Naive thymus-derived CD8-positive, alpha-beta T cell (primary cell): ENCODE measurements at places on chromosomes 3 and 15. TPM values are rescaled to one million over a fixed set of nuclear protein-coding genes. Genes with fewer than 3 reads are reported as not detected.

Gene NRROS
- polyA plus RNA-seq, result 0.92 TPM

Gene C2CD4A
- not detected for polyA plus RNA-seq

DNA sequence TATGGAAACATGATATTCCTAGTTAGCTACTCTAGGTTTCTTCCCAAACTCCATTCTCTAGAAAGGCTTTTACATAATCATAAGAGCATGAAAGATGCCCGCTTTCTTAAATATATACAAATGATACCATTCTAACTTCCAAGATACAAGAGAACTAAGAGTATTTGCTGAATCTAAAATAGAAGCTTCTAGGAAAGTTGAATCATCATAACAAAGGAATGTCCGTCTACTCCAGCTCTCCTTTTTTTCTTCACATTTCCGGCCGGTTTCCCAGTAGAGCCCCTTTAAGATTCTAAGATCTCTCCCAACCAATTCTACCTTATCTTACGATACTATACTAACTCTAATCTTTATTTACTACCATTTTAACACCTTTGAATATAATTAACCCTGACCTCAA lies 60.1 kb downstream of the RAD18 start:
- no peak for DNase-seq

GRCh38 chr15:88385078-88385700 lies 82.0 kb downstream of the MRPL46 start:
- DNase-seq, result no peak

GRCh38 chr3:147119989-147120388 lies 286.4 kb downstream of the ZIC4 start:
- DNase-seq, result no peak

Gene ERICH6
- polyA plus RNA-seq, result 0.60 TPM

Gene MORC1
- not detected for polyA plus RNA-seq

- no peak for DNase-seq
Measured at GRCh38 chr3:15148614-15149013, 49.7 kb upstream of the RBSN start.

Gene BUB1B
- 0.54 TPM for polyA plus RNA-seq

Gene SST
- polyA plus RNA-seq, result not detected

DNA sequence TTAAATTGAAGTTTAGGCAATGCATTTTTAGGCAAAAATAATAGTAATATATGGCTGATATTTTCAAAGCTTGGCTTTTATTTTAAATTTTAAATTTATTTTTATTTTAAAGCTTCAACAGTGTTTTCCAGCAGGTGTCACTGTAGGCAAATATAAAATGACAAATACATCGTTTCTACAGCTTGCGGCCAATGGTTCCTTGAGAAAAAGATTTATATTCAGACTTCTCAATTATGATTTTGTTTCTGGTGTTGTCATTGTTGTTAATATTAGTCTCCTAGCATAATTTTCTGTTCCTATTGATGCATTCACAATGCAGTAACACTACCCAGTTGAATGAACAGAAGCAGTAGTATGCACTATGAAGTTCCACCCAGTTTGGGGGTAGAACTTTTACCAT lies 220.7 kb upstream of the DNAJC19 start:
- DNase-seq, result no peak

Gene CYP8B1
- not detected for polyA plus RNA-seq

Gene SYNPR
- polyA plus RNA-seq, result not detected

GRCh38 chr3:43330981-43331380 lies 44.6 kb downstream of the SNRK start:
- DNase-seq, result no peak

DNA sequence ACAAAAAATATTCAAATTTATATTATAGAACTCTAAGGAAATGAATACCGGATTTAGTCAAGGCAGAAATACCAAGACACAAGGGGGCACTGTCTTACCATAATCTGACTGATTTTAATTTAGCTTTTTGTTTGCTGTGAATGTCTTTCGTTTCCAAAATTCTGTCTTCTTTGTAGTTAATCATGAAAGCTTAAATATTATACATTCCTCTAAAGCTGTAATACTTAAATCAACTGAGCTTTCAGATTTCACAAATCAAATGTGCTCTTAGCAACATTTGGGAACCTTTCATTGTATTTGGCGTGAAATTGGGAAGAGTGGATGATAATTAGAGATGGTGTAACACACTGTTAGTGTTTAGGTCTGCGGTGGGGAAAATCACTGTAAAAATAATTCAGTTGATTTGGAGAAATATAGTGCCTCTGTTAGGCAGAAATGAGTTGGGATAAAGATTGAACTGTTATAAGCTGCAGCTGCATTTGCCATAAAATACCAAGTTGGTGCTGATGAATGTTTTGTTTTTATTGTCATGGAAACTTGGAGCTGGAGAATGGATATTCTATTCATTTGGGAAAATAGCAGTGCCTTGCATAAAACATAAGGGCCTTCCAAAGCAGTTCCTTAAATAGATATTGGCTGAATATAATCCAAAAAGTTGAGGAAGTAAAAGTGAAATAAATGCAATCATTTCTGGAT lies 228.2 kb downstream of the TCF12 start:
- DNase-seq, result no peak

Gene TRPM1
- polyA plus RNA-seq, result not detected

GRCh38 chr3:86792316-86792715 lies 198.6 kb downstream of the VGLL3 start:
- DNase-seq, result no peak

DNA sequence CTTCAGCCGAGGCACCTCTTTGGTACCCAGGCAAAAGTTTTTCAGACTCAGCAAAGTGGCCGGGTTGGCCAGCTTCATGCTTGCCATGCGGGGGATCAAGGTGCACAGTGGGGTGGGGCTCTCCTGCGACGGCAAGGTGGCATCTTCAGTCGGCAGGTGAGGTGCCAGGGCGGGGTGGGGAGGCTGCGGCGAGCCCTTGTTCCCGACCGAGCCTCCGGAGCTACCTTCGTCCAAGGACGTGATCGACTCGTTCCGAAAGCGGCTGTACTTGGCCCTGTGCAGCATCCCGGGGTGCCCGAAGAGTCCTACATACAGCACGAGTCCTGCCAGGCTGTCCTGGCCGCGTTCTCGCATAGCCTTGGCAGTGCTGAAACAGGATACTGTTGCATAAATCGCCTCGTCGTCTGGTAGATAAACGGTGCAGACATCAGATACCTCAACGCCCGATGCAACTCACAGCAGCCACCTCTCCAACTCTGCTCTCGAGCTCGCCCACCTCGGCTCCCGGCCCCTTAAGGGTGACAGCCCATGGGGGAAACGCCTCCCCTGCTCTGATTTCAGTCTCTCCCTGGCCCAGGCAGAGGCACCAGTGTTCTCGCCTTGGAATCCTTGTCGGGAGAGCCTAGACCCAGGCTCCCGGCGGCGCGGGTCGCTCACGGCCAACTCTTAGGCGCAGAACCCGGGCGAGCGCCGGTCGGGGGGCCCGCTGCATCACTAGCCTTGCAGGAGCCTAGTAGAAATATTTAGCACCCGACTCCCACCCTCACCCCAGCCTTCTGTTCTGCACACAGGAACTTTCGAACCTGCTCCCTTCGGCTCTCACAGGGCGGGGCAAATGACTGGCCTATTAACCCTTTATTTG lies 826 bp downstream of the SHC4 start:
- DNase-seq, result no peak

DNA sequence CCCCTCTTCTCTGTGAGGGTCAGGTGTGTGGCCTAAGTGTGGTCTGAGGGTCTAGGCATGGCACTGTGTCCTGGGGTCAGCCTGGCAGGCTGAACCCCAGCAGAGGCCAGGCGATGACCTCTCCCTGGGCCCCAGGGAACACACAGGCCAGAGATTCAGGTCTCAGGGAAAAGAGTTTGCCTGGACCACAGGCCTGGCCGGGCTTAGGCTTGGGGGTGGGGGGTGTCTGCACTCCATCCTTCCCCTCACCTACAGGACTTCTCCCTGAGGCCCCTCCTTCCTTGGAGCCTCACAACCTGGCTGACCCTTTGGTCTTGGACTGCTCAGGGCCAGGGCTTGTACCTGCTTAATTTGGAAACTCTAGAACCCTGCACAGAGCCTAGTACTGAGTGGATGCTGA lies 21.8 kb downstream of the RASGRF1 start:
- no peak for DNase-seq

DNA sequence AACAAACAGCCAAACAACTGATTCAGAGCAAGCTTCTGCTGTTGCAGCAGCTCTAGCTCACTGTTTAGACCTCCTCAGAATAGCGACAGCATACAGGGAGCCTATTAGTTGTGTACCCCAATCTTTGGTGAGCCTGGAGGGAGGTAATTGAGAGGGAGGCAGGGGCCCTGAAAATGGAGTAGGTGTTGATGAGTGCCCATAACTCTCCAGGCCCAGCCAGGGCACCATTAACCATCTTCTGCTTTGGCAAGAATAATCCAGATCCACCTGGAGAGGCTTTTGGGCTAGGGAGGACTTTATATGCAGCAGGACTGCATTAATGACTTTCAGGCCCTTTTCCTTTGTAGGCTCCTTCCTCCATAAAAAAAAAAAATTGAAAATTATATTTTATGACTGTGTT lies 20.9 kb downstream of the PLCL2 start:
- no peak for DNase-seq

DNA sequence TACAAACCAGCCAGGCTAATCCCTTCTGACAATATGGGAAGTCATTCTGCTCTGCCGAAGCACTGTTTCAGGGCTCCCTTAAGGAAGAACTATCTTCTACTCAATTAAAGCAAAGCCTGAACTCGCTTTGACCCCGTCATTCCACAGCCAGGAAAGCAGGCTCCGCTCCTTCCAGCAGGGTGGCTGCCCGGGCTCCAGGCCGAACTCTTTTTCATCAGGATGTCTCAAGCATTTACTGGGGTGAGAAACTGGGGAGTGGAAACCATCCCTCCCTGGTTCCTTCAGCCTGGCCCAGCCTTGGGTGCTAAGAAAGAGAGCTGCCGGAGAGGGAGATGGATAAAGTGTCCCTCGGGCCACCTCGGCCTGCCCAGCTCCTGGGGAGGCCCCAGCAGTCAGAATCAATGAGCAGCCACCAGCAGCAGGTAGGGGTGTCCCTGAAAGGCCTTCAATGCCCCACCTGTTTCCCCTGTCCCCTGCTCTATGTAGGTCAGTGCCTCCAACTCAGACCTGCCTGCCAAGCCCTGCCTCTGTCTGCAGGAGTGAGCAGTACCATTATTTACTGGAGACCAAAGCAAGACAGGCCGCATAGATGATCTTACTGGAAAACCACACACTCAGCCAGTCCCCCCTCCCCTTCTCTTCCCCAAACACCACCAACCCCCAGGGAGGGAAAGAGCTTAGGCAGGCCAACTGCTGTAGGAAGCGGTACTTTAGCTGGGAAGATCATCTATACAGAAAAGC lies 225.6 kb upstream of the TLE3 start:
- no peak for DNase-seq

Gene ATP13A4
- 0.93 TPM for polyA plus RNA-seq

DNA sequence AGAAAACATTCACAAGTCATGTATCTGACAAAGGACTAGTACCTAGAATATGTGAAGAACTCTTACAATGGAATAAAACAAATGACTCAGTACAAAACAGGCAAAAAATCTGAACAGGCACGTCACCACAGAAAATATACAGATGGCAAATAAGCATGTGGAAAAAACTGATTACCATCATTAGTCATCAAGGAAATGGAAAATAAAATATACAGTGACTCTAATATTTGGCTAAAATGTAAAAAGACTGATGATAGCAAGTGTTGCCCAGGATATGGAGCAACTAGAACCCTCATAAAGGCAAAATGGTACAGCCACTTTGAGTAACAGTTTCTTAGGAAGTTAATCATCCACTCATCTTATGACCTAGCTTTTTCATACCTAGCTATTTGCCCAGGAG lies 95.8 kb upstream of the ABHD17C start:
- DNase-seq, result no peak

GRCh38 chr3:23923786-23924185 lies 6.9 kb downstream of the RPL15 start:
- DNase-seq, result no peak

GRCh38 chr3:77468626-77469020 lies 428.7 kb downstream of the ROBO2 start:
- DNase-seq, result no peak

DNA sequence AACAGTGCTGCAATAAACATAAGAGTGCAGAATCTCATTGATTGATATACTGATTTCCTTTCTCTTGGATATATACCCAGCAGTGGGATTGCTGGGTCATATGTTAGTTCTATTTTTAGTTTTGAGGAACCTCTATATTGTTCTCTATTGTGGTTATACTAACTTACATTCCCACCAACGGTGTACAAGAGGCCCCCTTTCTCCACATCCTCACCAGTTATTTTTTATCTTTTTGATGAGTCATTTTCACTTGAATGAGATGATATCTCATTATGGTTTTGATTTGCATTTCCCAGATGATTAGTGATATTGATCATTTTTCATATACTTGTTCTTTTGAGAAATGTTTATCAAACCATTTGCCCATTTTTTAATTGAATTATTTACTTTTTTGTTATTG lies 12.4 kb upstream of the IREB2 start:
- DNase-seq, result no peak

DNA sequence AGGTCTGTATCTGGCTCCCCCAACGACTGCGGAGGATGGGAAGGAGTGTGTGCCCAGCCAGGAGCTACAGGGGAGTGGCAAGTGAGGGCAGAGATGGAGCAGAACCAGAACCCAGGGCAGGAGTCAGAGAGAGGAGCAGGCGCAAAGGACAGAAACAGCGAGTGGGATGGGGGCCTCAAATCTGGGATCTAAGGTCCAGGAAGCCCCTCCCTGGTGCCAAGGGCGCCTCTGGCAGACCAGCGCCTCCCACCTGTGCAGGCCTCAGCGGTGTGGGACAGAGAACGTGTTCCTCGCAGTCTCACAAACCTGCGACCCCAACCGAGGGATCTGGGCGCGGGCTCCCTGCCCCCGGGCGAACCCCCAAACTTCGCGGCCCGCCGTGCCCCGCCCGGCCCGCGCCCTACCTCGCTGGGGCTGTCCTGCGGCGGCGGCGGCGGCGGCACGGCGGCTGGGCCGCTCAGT lies 301 bp downstream of the PCBP4 start:
- no peak for DNase-seq

Gene LEKR1
- polyA plus RNA-seq, result 0.67 TPM

DNA sequence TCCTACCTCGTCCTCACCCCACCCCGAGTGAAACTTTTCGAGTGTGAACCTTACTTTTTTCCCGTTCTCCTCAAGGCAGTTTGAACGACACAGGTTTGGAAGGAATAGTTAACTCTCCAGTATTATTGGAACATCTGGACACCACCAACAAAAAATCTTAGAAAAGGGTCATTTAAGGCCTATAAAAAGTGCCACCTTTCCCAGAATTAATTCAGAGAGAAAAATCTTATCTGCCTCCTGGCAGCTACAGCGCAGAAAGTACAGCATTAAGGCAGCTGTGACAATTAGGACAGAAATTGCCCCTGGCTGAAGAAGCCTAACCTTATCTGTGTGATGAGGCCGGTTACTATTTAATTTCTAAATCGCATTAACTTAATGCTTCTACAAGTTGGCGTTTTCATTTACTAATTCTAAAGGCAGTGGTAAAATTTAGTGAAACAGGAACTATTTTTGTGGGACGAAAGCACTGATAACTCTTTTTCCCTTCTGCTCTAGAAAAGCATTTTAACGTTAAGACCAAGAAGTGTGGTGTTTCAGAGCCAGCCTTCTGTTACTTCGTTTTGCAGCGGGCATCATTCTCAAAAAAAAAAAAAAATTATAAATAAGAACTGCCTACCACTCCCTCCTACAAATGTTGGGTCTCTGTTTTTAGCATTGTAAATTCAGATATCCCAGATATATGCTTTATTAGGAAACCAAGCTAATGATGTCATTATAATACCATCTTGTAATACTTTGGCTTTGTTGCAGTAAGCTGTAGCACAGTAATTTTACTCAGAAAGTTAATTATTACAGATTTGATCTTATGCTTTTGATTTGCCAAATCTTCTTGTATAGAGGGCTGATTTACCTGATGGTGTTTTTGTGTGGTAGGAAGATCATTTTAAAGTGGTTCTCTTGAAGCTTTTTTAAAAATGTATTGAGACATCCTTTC lies 1.4 kb downstream of the ATP11B start:
- no peak for DNase-seq

Gene LRRC28
- 19.8 TPM for polyA plus RNA-seq
